ENCODE measurements at places on chromosomes 5 and 9.

GRCh38 chr5:128276537-128277216 is 193.1 kb downstream of the SLC12A2 start:
- DNase-seq, result no peak

DNA sequence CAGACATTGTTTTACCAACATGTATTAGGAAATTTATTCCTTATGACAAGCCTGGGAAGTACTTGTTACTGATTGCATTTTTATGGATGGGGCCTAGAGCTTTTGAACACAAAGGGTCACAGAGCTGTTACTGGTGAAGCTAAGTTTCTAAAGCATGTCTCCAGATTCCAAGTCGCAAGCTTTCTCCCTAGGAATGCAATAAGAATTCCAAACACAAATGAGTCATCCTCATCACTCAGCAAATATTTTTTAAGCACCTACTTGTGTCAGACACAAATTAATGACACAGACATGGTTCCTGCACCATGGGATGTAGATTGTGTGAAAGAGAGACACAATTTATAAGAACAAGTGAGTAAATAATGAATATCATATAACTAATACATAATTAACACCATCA is 11.0 kb upstream of the SH3RF2 start:
- DNase-seq, result no peak

GRCh38 chr5:143319437-143320227 is 83.9 kb downstream of the NR3C1 start:
- DNase-seq, result no peak

DNA sequence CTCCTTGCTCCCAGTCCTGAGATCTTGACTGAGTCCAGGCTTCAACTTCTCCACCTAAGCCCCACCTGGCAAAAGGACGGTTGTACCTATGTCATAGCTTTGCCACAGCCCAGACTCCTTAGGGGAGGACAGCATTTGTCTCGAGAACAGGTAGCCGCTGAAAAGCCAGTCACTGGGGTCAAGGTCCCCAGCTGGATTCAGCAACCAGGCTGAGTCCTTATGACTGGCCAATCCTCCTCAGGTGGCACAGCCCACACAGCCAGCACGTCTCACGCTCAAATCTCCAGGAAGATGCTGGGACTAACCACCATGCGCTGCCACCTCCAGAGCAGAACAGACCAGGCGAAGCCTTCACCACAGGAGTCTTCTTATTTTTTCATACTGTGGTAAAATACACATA is 27.9 kb upstream of the SMU1 start:
- DNase-seq, result peak; percentile 37

- DNase-seq, result no peak
Measured at GRCh38 chr9:115213818-115214334, 95.9 kb upstream of the TNC start.

DNA sequence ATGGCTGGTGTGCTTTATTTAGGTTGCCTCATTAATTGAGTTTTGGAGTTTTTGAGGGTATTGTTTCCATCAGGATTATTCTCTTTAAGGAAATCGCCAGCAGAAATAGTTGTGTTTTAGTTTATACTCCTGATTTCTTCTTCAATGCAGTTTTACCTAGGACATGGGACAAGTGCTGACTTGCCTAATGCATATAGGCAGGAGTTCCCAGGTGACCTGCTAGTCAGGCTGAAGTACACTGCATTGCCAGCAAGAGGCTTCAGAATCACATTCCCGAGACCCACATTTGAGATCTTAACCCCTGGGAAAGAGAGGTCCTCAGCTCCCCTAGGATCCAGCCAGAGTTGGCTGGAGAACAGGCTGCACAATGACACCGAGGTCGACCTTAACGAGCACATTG is 1.5 kb upstream of the OR1N2 start:
- DNase-seq, result no peak

GRCh38 chr5:125778791-125779190 is 644.4 kb upstream of the GRAMD2B start:
- DNase-seq, result no peak

- DNase-seq, result no peak
Measured at GRCh38 chr9:72022841-72023240, 37.6 kb downstream of the C9orf57 start.
